Renal pelvis (tissue), 12 donors: ENCODE measurements at places on chromosomes 5 and 9.

GRCh38 chr5:146291421-146292074 lies 47.1 kb upstream of the POU4F3 start:
- peak; percentile 62 for DNase-seq

GRCh38 chr5:149488645-149489306 lies 62.5 kb downstream of the CSNK1A1 start:
- no peak for DNase-seq

DNA sequence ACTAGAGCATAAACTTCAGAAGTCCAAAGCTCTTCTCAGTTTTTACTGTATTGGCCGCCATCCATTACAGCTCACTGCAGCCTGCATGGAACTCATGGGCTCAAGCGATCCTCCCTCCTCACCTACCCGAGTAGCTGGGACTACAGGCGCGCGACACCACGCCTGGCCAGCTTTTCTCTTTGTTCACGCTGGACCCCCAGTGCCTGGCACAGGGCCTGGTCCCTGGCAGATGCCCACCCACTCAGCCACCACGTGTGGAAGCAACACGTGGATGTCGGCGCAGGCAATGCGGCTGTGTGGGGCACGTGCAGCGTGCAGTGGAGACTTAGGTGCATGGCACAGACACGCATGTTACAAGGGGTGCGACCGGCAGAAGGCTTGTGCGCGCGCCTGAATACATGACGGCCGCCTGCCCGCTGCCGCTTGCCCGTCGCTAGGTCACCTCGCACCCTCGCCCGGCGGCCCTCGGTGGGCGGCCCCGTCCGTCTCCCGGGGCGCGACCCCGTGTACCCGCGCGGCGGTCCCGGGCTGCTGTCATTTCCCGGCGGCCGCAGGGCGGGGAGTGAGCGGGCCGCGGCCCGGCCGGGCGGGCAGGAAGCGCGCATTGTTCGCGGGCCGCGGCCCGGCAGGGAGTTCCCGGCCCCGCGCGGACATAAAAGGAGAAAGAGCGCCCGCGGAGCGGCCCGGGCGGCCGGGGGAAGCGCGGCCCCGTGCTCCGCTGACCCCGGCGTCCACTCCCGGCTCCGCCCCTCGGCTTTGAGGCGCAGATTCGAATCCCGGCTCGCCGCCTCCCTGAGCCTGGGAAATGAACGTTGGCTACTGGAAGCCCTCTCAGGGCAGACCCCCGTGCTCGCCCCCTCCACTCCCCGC lies 24.1 kb upstream of the PTGS1 start:
- DNase-seq, result peak; percentile 22

DNA sequence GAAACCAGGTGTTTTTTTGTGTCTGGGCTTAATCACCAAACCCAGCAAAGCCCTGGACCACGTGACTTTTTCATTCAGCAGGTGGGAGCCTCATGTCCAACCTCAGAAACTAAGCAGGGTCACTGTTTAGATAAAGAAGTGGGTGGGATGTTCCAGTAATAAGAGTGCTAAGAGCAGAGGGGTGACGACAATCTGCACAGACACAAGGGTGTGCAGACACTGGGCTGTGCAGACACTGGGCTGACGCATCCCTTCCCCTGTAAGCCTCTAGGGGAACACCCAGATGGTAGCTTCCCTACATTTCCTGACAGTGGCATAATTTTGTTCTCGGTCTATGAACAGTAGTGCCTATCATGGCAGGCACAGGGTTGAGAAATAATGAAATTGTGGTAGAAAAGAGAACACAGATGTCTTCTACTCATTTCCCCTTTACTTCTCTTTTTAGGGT lies 85.1 kb downstream of the SAXO1 start:
- no peak for DNase-seq

DNA sequence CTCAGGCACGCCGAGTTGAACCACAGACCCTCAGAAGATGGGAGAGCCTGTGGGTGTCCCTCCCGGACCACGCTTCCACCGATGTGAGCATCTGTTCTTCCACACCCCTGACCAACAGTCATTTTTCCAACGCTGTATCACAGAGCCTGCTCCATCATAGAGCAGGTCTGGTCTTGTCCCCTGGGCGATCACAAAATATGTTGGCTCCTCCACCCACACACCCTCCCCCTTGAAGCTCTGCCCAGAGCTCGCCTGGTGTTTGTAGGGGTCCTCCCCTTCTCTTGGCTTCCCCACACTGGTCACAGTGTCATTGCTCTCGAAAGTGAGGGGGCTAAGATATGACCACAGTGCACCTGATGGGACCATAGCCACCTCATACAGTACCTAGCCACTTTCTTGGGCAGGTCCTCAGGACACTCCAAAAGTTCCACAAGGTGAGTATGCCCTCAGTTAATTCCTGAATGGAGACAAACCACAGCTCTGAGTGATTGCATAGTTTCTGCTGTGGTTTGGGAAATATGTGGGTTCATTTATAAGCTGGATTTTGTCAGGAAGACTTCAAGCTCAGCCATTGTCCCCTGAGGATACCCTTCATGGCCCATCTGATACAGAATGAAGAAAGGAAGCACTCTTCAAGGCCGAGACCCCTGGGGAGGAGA lies 3.5 kb upstream of the ZNF618 start:
- no peak for DNase-seq
